ENCODE measurements at places on chromosomes 1 and 21.

- DNase-seq = no peak
Observed at GRCh38 chr1:32896451-32896850, 4.7 kb downstream of the TMEM54 start.

DNA sequence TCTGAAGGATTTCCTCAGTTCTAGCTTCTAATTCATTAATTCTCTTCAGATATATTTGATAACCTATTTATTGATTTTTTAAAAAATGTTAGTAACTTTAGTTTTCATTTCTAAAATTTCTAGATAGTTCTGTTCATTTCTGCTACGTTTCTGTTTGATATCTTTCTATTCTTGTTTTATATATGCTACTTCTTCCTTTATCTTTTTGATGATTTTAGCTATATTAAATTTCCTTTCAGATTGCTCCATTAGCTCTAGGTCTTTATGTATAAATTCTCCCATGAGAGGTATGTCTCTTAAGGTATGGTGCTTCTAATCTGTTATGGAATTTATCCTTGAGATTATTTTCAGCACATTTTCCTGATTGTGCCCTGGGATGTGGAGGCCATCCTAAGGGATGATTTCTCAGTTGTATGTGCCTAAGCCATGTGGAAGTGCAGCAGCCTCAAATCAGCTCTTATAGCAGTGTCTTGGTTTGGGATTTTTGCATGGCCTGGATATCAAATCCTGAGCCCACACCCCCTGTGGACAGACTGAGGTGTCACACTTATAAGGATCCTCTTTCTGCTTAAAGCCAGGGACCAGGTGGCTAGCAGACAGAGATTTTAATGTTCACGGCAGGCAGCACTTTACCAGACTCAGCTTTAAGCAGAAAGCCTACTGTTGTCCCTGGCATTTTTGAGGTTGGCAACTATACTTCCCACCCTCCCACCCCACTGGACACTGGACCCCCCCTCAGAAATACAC is 6.2 kb upstream of the KCNQ4 start:
- DNase-seq = no peak

DNA sequence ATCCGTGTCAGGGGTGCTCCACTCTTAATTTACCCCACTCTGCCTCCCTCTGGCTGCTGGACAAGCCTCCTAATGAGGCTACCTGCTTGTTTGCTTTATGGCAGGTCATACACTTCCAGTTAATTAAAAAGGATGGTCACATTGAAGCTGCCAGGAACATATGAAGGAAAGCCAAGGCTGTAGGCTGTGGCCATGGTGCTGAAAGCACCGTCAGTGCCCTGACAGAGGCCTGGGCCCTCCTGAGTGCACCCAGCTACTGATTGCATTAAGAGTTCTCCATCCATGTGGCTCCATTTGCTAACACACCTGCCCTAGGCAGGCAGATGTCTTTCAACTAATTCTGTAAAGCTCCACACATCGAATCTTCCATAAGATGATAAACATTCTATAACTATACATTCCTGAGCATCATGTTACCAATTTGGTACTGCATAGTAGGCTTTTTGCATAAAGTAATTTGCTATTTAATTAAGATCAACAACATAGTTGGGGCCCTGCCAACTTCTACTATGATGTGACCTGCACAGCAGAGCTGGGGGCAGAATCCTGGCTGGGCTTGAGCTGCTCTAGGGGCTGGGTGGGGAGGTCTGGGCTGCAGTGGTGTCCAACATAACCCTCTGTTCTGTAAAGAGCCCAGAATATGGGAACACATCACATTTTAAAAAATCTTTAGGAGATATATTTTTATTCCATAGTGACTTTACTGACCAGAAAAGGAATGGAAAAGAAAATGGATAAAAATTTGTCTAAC is 224.8 kb downstream of the SIPA1L2 start:
- DNase-seq = no peak

DNA sequence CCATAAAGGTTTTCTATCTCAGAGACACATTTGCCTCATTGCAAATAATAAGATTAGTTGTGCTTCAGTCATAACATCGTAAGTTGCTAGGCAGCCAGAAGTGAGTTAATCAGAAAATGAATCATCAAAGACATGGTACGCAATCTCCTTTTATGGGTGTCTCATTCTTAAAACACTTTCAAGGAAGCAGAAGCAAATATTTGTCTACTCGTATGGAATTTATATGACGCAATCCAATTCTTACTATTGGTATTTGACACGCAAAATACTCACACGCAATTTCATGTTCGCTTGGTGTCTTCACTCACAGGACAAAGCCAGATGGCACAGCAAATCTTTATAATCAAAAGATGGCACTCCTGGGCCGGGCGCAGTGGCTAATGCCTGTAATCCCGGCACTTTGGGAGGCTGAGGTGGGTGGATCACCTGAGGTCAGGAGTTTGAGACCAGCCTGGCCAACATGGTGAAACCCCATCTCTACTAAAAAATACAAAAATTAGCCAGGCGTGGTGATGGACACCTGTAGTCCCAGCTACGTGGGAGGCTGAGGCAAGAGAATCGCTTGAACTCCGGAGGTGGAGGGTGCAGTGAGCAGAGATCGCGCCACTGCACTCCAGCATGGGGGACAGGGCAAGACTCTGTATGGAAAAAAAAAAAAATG is 56.4 kb downstream of the HLCS start:
- no peak for DNase-seq

- DNase-seq = no peak
Observed at GRCh38 chr1:183817576-183818288, 12.8 kb downstream of the RGL1 start.

DNA sequence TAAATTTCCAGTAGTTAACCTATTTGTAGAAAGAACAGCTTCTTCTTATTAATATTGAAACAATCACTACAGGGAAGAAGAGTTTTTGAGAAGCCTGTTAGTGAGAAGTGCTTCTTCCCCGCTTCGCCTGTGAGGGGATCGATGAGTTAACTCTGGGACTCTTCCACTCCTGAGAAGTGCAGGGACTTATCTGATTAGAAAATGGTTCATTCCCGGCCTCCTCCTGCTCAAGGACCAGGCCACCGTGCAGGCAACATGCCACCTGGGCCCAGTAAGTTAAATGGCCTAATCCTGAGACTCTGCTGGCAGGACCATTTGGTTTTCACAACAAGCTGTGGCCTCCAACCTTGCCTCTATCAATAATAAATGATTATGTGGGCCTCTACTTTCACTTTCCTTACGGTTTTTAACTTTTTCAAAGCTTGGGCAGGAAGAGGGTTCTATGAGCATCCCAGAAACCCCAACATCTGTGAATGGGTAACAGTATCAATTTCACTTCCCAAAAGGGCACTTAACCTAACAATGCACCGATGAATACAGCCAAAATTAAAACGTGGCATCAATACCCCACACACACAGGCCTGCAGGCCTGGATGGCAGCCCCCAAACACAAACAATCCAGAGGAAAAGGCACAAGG is 33.1 kb downstream of the SIPA1L2 start:
- no peak for DNase-seq

GRCh38 chr21:29056538-29057050 is 16.9 kb downstream of the CCT8 start:
- no peak for DNase-seq

DNA sequence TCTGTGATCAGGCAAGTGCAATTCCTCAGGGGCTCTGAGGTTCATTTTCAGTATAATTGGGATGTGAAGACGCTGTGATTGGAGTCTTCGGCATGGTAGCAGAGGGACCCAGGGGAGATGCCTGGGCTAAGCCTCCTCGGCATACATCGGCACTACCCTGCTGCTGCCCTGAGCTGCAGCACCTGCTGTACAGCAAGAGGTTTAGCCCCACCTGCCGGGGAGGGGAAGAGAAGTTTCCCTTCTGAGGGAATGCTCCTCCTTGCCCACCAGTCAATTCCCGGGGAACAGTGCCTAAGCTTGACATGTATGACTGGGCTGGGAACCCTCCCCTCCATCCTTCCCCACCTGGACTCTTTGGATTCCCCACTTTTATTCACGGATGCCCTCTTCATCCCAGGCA is 24.9 kb downstream of the CNIH3 start:
- DNase-seq = no peak

GRCh38 chr21:32519945-32520874 is 65.1 kb downstream of the TCP10L start:
- DNase-seq = no peak

GRCh38 chr1:46175243-46175642 is 356 bp downstream of the TSPAN1 start:
- DNase-seq = no peak

GRCh38 chr1:36253161-36253862 is 29.1 kb downstream of the THRAP3 start:
- DNase-seq = no peak

- no peak for DNase-seq
Observed at GRCh38 chr21:45147473-45148315, 73.3 kb downstream of the ADARB1 start.

GRCh38 chr1:89350298-89350697 is 13.6 kb upstream of the GBP6 start:
- DNase-seq = no peak

- DNase-seq = no peak
Observed at GRCh38 chr1:229162825-229163515, 107.9 kb upstream of the RAB4A start.

DNA sequence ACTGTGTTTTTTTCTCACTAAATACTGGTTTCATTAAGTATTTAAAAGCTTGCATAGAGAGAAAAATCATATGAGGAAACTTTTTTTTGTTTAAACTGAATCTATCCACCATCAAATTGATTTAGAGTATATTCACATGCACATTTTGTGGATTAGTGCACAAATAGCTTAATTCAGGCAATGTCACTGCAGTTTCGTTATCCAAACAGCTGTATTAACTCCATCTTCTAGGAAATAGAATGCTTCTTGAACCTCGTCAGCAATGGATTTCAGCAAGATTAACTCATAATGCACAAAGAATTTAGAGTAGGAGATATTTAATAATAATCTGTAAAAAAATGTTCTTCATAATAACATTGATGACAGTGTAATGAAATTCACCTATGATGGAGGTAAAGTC is 37.5 kb downstream of the NEXN start:
- DNase-seq = no peak

GRCh38 chr1:82343381-82343780 is 542.6 kb downstream of the ADGRL2 start:
- no peak for DNase-seq

DNA sequence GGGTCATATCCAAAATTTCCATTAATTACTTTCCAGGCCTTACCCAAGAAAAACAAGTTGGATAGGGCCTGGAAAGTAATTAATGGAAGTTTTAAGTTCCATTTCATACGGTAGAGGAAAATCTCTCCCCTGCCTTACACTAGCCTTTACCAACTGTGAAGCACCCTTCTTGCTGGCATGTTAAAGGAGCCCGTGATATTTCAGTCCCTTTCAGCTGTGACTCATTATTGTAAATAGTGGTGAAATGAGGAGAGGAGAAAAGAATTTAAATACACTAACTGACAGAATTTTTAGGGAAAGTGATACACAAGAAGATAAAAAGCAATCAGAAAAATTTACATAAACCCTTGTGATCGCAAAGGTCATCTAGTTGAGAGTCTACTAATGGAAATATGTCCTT is 20.3 kb upstream of the KAZN start:
- no peak for DNase-seq

GRCh38 chr1:189929501-189930099 is 548.1 kb downstream of the BRINP3 start:
- DNase-seq = no peak

DNA sequence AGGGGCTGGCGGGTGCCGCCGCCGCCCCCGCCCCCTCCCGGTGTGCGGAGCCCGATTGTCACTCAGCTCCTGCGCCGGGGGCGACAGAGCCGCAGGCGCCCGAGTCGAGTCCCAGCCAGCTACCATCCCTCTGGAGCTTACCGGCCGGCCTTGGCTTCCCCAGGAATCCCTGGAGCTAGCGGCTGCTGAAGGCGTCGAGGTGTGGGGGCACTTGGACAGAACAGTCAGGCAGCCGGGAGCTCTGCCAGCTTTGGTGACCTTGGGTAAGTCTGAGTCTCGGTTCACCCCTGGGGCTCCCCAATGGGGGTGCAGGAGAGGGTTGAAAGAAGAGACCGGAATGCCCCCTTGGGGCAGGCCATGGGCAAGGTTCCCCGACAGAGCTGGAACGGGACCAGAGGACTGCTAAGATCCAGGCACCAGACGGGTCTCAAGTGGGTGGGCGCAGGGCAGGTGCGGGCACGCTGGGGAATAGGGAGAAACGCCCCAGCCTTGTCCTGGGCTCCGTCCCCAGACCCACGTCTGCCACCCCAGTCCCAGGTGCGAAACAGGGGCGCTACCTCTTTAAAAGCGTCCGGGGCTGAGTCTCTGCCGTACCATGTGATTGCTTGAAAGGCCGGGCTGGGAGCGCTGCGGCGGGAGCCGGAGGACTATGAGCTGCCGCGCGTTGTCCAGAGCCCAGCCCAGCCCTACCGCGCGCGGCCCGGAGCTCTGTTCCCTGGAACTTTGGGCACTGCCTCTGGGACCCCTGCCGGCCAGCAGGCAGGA is at the start of gene ADORA1:
TSS of gene ADORA1 (plus strand) at position 61 of the 765 bp plus-strand sequence. CDS start 1,116 bp downstream, outside the sequence.
- DNase-seq = peak; percentile 81

DNA sequence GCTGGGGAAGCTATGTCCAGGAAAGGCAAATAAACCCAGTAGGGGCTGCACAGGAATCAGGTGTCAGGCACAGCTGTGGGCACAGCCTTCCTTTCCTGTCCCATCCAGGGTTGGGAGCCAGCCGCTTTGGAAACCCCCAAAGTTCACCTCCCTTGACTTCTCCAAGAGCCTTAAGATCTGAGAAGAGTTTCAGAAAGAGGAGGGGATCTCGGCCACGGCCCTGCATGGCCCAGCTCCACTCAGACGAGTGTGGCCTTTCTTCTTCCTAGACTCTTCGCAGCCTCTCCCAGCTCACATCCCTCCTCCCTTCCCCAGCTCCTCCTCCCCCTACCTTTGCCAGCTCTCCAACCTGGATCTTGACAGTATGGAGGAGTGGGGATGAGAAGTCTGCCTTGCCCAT is 36.7 kb downstream of the RHBG start:
- no peak for DNase-seq

DNA sequence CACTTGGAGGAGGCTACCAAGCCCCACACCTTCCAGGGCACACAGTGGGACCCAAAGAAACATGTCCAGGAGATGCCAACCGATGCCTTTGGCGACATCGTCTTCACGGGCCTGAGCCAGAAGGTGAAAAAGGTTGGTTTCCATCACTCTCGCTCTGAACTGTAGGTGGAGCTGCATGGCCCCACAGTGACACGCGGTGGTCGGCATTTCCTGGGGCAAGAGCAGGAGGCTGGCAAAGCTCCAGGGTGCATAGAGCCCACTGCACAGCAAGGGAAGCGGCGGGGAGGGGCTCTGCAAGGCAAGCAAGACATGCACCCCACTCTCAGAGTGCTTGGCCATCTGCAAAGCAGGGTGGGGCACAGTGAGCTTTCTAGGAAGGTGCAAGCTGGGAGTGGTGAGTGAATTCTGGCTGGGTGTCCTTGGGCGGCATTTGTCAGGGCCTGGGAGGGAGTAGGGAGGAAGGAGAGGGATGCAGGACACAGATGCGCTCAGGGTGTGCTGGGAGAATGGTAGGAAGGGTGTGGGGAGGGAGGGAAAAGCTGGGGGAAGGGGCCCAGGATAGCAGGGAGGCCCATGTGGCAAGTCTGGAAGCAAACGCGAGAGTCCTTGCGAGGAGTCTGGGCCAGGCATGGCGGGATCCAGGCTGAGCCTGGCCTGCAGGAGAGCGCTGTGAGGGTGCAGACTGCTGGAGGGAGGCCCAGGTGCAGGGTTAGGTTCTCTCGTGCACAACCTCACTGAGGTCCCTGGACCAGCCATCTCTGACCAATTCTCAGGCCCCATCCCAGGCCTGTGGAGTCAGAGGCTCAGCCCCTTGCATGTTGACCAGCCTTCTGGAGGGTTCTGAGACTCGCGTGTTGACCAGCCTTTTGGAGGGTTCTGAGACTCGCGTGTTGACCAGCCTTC is 11.0 kb downstream of the TRPM2 start:
- DNase-seq = peak; percentile 40

- DNase-seq = peak; percentile 71
Observed at GRCh38 chr21:46060596-46061061, 37.3 kb upstream of the COL6A2 start.
